Muscle of arm (tissue), 14 donors: ENCODE measurements at places on chromosomes 2 and 18. TPM values are rescaled to one million over a fixed set of nuclear protein-coding genes. Genes with fewer than 3 reads are reported as not detected.

Gene SULT1C2
- 0.57 TPM for polyA plus RNA-seq

Gene ASB18
- 13.4 TPM for polyA plus RNA-seq

Gene RESP18
- polyA plus RNA-seq: not detected

Gene PROM2
- 1.6 TPM for polyA plus RNA-seq

Gene TIA1
- 197 TPM for polyA plus RNA-seq

Gene EPAS1
- 50.2 TPM for polyA plus RNA-seq

Gene CHRNG
- 106 TPM for polyA plus RNA-seq

Gene DYNAP
- polyA plus RNA-seq: 0.12 TPM

Gene SLC38A11
- polyA plus RNA-seq: 0.45 TPM

Gene GPR45
- polyA plus RNA-seq: not detected

Gene ALPG
- not detected for polyA plus RNA-seq

Gene SLC14A1
- polyA plus RNA-seq: 1.5 TPM

Gene SLC4A5
- 2.6 TPM for polyA plus RNA-seq

Gene RPRM
- polyA plus RNA-seq: 4.2 TPM

Gene MC2R
- polyA plus RNA-seq: 1.8 TPM

Gene PROC
- 13.5 TPM for polyA plus RNA-seq

Gene TBC1D8
- 18.5 TPM for polyA plus RNA-seq

Gene DTNA
- polyA plus RNA-seq: 28.2 TPM

Gene ARHGAP25
- 5.3 TPM for polyA plus RNA-seq

Gene FOXD4L1
- polyA plus RNA-seq: 2.6 TPM

Gene AKAIN1
- not detected for polyA plus RNA-seq

Gene GYPC
- not detected for polyA plus RNA-seq

Gene ECEL1
- polyA plus RNA-seq: 1.2 TPM

Gene CXCR2
- 1.1 TPM for polyA plus RNA-seq

Gene CD226
- 1.5 TPM for polyA plus RNA-seq

Gene RBKS
- polyA plus RNA-seq: 1.2 TPM

Gene PRADC1
- 32.8 TPM for polyA plus RNA-seq

Gene NEB
- 7,283 TPM for polyA plus RNA-seq

Gene PTPN18
- 15.4 TPM for polyA plus RNA-seq

Gene HOXD4
- polyA plus RNA-seq: 5.9 TPM

Gene PRSS56
- polyA plus RNA-seq: not detected

Gene OTOS
- polyA plus RNA-seq: not detected

Gene CPLX4
- not detected for polyA plus RNA-seq

Gene EGR4
- not detected for polyA plus RNA-seq

Gene ING5
- polyA plus RNA-seq: 23.5 TPM

Gene DSC2
- polyA plus RNA-seq: 7.0 TPM

Gene HES6
- 15.6 TPM for polyA plus RNA-seq

Gene DLX2
- polyA plus RNA-seq: 0.15 TPM

Gene EHBP1
- polyA plus RNA-seq: 47.2 TPM

Gene GCG
- polyA plus RNA-seq: 17.0 TPM

Gene GIGYF2
- polyA plus RNA-seq: 44.2 TPM

Gene FBLN7
- polyA plus RNA-seq: 10.6 TPM

Gene TMEM127
- polyA plus RNA-seq: 27.3 TPM

Gene VIT
- 2.8 TPM for polyA plus RNA-seq

Gene SCYGR4
- polyA plus RNA-seq: not detected

Gene MEP1B
- polyA plus RNA-seq: 0.44 TPM

Gene OSBPL1A
- 57.9 TPM for polyA plus RNA-seq

Gene ATP8B1
- not detected for polyA plus RNA-seq

Gene NPC1
- polyA plus RNA-seq: 26.6 TPM

Gene EVA1A
- 11.2 TPM for polyA plus RNA-seq

Gene CPS1
- polyA plus RNA-seq: 1.6 TPM

Gene TUBA3E
- not detected for polyA plus RNA-seq

Gene ABCG5
- 0.10 TPM for polyA plus RNA-seq

Gene ARL6IP6
- 51.3 TPM for polyA plus RNA-seq
